ENCODE measurements at places on chromosomes 1 and 21.

DNA sequence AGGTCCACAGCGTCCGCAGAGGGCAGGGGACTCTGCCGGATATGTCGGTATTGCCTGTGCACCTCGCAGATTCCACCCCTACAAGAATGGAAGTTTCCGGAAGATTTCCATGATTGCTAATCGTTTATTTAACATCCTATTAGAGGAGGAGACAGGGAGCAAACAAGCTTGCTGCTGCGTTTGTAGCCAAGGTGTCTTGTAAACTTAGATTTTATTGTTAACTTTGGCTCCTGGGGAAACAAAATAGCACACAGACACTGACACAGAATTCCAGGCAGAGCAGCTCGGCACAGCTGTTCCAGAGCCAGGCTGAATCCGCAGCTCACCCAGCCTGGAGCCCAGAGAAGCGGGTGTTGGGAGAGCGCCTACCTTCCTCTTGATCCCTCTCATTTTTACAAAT, 75.7 kb downstream of the AJAP1 start:
- DNase-seq, result no peak

DNA sequence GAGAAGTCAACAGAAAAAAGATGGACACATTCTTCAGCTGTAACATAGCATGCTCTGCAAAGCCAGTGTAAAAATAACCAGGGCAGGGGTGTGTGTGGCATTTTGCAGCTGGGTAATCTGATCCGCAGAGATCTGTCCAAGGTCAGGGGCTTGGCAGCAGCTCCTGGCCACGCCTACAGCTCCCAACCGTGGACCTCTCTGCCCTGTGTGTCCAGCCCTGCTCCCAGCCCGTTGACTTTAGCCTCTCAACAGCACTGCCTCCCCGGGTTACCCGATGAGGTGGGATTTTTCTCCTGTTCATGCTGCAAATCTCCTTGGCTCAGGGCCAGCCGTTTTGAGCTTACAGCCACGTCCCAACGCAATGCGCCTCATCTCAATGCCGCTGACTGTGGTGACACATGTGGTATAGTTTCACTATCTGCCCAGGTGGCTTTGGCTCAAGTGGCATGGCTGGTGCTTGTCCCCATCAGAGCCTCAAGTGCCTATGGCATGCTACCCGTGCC, 68.1 kb downstream of the VWA5B1 start:
- DNase-seq, result no peak

DNA sequence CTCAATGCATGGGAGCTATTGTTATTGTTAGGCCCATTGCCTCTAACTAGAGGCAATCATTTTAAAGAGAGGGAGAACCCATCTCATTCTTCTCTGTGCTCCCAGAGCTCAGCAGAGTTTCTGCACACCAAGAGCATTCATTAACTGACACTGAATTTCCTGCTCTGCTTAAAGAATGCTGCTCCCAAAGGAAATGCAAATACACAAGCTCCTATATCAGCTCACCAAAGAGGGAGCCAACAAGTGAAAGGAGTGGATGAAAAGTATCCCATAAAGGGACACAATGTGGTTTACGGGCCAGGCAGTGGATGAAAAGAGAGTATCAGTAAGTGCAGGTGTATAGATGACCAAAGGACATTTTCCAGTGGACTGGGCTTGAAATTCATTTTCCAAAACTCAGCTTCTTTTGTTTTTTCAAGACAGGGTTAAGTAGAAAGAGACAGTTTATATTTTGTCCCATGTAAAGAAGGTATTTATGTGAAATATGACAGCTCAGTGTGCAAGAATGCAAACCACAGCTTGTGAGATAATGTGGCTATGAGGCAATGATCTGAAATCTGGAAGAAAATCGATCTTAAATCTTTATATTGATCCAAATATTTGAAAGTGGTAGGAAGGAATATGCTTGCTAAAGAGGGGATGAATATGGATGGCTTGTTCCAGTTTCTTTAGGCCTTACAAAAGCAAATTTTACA, 207.7 kb upstream of the CAMK1G start:
- no peak for DNase-seq

DNA sequence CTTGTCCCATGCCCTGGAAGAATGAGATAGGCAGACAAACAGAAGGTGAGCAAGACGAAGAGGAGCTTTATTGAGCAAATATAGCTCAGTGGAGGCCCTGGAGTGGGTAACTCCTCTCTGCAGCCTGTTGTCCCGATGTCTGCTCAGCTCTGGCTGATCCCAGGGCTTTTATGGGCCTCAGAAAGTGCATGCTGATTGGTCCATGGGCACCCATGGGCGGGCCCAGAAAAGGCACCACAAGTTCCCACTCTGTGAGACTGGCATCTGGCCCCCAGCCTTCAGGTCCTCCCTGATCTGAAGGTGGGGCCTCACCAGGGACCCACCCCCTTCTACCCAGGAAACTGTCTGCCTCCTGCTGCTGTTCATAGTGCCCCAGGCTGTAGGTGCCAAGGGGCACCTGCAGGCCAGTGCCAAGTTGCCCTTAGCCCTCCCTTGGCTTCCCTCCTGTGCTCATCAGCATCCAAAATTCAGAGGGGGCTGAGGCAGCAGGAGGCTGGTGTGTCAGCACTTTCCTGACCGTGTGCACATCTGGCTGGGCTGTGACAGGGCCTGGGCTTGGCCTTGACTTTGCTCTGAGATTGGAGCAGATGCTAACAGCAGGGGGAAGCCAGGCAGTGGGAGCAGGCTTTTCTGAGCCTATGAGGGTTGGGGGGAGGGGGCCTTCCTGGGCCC, 35.4 kb downstream of the ACTL8 start:
- no peak for DNase-seq

- DNase-seq, result no peak
These were observed 145.1 kb downstream of the CSMD2 start for GRCh38 chr1:34019741-34020552.

DNA sequence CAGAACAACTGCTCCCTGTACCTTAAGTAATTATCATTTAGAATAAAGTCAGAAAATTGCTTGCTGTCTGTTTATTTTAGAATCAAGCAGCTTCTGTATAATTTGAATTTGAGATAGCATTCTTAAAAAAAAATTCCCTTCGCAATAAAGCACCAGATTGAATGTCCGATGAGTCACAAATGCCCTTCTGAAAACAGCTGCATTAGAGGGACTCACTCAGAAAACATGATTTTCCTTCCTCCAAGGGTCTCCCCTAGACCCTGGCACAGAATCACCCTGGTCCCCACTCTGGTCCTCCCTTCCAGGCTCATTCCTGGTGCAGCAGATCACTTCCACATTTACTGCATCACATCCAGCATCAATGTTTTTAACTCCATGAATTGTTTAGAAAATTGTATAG, 471.1 kb upstream of the VAMP3 start:
- no peak for DNase-seq

- no peak for DNase-seq
These were observed 76.9 kb upstream of the LYST start for GRCh38 chr1:235943581-235944114.

- no peak for DNase-seq
These were observed 975.0 kb upstream of the NCAM2 start for GRCh38 chr21:20023193-20023592.

- DNase-seq, result no peak
These were observed 73.5 kb downstream of the RRAGC start for GRCh38 chr1:38786040-38786436.

DNA sequence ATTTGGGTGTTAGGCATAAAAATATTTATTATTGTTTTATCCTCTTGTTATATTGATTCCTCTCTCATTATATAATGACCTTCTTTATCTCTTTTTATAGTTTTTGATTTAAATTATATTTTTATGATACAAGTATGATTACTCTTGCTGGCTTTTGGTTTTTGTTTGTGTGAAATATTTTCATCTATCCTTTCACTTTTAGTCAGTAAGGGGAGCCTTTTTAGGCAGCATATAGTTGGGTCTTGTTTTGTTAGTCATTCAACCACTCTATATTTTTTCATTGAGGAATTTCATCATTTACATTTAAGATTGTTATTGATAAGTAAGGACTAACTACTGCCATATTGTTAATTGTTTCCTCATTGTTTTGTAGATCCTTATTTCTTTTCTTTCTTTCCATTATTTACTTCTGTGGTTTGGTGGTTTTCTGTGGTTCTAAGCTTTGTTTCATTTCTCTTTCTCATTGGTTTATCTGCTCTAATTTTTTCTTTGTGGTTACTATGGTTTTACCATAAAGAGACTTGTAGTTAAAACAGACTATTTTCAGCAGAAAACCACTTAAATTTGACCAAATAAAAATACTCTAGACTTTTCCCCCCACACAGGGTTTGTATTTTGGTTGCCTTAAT, 593.1 kb downstream of the NUF2 start:
- no peak for DNase-seq

DNA sequence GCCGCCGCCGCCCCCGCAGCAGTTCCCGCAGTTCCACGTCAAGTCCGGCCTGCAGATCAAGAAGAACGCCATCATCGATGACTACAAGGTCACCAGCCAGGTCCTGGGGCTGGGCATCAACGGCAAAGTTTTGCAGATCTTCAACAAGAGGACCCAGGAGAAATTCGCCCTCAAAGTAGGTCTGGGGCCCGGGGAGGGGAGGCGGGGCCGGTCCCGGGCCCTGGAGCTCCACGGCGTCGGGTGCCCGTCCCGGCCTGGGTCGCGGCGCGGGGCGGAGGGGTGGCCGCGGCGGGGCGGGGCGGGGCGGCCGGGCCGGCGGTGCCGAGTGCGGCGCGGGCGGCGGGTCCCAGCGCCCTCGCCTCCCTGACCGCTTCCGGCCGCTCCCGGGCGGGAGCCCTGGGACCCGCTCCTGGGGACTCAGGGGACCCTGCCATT, 646 bp downstream of the MAPKAPK2 start:
- DNase-seq, result peak; percentile 36

All from GM12865 (cell line).